ENCODE measurements at places on chromosomes 1 and 21.

DNA sequence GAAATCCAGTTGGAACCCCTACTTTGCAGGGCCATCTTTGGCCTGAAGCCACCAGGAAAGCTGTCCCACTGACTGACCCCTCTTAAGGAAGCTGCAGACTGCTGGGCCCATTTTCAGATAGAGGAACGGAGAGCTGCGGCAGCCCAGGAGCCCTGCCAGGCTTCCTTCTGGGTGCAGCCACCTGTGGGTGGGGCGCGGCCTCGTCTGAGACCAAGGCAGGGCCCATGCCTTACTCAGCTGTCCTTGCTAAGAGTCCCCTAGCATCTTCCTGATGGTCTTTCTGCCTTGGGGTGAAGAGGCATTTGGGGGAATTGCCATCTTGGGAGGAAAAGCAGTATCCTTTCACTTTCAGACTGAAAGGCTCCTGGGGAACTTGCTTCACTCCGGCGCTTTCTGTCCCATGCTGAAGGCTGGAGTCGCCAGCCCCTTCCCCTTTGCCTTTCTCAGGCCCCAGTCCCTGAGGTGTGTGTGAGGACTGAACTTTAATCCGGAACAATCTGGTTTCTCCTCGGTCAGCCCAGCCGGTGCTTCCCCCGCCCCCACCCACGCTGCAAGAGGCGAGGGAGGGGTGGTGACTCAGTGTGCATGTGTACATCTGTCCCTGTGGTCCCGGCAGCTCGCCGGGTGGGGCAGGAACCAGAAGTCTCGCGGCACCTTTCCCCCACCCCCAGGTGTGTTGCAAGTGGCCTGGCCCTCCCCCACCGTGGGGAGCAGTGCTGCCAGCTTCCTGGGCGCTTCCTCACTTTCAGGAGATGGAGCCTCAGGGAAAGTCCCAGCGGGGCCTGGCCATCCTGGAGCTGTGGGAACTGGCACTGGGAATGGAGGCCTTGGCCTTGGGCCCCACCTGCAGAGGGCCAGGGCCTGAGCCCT lies 5.1 kb downstream of the ZC3H12A start:
- DNase-seq: peak; percentile 97

GRCh38 chr1:232059726-232060374 lies 433.3 kb downstream of the DISC1 start:
- DNase-seq: no peak

GRCh38 chr1:9305216-9305615 lies 12.5 kb downstream of the SPSB1 start:
- DNase-seq: no peak

DNA sequence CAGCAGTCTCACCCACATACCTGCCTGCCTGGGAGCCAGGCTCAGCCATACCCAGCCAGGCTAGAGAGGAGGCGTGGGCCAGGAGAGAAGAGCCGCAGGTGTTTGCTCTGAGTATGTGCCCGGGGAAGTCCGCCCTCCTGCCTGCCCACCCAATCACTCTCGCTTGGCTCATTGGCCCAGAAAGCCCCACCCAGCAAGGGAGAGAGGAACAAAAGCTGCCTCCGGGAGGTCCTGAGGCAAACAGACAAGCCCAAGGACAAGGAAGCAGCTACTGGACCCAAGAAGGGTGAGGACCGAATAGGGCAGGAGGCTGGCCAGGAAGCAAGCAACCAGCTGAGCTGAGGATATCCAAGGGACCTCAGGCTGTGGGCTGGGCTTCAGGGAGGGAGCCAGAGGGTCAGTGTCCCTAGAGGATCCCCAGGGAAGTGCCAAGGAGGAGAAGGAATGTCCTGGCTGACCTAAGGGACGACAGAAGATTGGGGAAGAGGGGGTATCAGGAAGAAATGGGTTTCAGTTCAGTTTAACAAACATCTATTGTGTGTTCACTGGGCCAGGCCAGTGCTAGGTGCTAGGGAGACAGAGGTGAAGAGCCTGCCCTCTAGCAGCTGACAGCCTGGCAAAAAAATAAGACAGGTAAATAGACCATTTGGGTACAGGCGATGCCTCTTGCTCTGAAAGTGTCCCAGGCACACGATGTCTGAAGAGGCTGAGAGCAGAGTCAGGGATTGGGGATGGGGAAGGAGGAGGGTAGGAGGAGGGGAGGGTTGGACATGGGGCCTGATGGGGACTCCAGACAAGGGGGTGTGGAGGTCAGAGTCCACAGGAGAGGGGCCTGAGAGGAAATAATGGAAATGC lies at the start of gene GJB4:
TSS of gene GJB4 (plus strand) at position 238 of the 855 bp plus-strand sequence. CDS start 1,515 bp downstream, outside the sequence.
- DNase-seq: no peak

GRCh38 chr1:162283657-162284056 lies 93.0 kb downstream of the SPATA46 start:
- DNase-seq: no peak

DNA sequence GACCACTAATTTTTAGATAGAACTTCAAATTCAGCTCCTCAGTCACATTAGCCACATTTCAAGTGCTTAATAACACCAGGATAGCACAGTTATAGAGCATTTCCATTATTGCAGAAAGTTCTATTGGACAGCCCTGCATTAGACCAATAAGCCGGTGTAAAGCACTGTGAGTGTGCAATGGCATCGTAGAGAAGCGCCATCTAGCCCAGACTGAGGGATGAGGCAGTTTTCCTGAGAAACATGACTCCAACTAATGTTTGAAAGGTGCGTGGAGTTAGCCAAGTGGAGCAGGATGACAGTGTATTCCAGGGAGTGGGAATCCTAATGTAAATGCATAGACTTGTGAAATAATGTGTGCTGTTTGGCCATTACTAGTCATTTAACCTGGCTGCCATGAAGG lies 7.7 kb downstream of the RPE65 start:
- DNase-seq: no peak

- peak; percentile 86 for DNase-seq
Observed at GRCh38 chr21:36134803-36135390, at the start of gene CBR3. CBR3 (plus strand) TSS chr21:36135079; CDS start chr21:36135193, 114 bp downstream.

Measured in activated effector memory CD4-positive, alpha-beta T cell treated with anti-CD3 and anti-CD28 coated beads, Interleukin-2, amount 50 U/mL, for 16 hours (primary cell).